Stimulated activated CD8-positive, alpha-beta memory T cell treated with anti-CD3 and anti-CD28 coated beads, Interleukin-2, amount 100 ng/mL, for 1 hour (primary cell): ENCODE measurements at places on chromosomes 1 and 21.

- DNase-seq, result no peak
Observed at GRCh38 chr1:64842224-64842623, 97.3 kb downstream of the RAVER2 start.

DNA sequence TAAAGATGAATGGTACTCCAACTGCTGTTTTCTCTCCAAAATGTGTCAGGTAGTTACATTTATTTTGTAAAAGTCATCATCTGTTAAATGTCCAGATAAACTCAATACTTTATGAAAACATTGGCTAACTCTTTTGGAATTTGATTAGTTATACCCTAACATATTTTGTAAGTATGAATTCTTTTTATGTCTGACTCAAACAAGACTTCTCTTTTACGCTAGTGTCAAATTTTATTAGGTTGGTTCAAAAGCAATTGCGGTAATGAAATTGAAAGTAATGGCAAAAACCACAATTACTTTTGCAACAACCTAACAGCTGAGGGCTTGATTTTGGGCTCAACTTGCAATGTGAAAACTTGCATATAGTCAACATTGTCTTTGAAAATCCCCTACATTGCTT lies 41.0 kb upstream of the USP25 start:
- no peak for DNase-seq

DNA sequence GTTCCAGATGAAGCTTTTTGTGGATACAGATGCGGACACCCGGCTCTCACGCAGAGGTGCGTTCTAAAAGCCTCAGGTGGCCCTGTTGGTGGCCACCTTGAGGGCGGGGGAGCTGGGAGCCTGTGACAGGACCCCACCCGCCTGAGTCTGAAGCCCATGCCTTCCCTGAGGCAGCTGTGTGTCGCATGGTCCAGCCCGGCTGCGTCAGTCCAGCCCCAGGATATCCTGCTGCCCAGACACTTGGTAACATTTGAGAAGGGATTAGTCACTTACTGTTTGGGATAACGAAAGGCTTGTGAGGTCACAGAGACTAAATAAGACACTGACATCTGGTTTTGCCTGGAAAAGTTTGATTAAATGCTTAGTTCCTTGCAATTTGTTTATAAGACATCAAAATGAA lies 68.9 kb downstream of the UCK2 start:
- no peak for DNase-seq

DNA sequence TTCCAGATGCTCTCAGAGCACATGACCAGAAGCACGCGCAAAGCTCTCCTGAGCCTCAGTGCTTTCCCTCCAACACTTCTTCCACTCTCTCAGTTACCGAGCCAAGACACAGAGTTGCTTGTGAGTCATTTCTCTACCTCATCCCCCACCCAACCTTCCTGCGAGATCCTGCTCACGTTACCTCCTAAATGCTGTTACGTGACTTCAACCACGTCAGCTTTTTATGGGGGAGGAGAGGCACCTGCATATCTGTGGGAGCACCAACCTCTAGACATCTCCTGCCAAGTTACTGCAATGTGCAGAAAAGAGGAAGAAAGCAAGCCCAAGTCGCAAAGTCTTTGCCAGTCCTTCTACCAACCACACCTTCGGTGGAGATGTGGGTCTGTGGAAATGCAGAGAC lies 27.2 kb upstream of the ERG start:
- no peak for DNase-seq

DNA sequence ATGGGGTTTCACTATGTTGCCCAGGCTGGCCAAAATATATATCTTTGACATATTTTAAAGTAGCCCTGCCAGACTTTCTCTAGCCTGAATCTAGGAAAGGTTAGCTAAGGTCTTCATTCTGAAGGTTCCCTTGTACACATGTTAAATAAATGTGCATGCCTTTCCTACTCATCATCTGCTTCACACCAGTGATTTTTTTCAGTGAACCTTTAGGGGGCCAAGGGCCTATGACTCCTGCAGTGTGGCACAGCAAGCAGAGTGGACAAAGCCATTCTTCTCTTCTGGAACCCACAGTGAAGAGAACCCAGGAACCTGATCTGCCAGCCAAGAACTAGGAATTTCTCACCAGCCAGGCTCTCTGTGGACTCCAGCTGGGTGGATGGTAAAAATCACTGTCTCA lies 22.9 kb downstream of the CBR1 start:
- DNase-seq, result no peak

DNA sequence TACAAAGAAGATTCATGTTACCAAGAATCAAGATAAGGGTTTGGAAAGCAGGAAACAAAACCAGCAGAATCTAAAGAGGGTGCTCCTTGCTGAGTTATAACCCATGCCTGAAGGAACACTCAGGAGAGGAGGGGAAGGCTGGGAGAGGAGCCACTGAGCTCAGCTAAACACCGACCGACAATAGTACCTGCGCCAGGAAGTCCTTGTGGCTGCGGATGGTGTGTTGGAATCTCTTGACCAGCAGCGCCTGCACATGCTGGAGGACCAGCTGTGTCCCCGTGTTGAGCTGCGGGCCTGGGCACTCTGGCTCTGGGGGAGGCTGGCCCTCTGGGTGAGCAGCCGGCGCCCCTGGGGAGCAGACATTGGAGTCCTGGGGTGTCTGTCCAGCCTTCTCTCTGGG lies 89.4 kb downstream of the ABCA4 start:
- no peak for DNase-seq

GRCh38 chr1:179702946-179703539 lies 40.0 kb upstream of the FAM163A start:
- DNase-seq, result no peak

DNA sequence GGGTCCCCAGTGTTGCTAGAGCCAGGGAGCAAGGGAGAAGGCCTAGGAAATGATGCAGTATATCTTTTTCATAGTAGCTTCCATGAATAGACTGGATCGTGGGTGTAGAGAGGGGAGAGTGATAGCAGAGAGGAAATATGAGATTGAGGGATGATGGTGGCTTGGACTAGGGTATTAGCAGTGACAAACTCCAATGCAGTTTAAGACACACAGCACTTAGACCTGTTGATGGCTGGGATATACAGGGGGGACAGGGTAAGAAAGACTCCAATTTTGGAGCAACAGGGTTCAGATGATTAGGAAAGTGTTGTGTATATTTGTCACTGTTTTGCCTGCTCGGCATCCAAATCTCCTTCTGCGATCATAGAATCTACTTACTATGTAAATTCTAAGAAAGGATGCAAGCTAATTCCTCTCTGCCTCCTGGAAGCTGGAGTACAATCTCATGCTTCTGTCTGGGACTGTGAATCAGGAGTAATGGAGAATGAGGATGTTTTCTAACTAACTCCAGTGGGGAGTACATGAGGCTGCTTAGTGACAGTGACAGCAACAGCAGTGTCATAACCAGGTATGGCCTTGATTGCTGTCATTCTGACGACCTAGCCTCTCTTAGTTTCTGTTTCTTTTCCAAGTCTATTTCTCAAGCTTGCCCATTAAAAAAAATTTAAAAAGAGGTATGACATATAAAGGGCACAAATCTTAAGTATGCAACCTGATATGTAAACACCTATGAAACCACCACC lies 47.5 kb downstream of the SYDE2 start:
- DNase-seq, result no peak

- no peak for DNase-seq
Observed at GRCh38 chr1:168086438-168086837, 50.3 kb downstream of the GPR161 start.

DNA sequence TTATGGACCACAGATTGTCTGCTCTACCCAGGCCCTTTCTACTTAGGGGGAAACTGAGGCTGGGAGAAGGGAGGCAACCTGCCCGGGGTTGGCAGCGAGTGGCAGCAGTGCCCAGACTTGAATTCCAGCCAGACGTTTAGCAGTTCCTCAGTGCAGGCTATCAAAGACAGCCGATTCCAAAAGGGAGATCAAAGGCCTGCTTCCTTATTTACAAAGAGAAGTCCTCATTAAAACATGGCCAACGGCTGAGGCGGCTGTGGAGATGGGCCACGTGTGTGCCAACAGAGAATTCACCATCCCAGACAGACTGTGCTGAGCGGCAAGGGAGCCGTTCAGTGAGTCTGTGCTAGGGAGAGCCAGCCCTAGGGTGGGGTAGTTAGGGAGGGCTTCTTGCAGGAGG lies 27.7 kb downstream of the C1QB start:
- no peak for DNase-seq
